ENCODE measurements at places on chromosomes 12 and 14.

- DNase-seq = no peak
Observed at GRCh38 chr14:49886523-49886922, 6.4 kb upstream of the ARF6 start.

DNA sequence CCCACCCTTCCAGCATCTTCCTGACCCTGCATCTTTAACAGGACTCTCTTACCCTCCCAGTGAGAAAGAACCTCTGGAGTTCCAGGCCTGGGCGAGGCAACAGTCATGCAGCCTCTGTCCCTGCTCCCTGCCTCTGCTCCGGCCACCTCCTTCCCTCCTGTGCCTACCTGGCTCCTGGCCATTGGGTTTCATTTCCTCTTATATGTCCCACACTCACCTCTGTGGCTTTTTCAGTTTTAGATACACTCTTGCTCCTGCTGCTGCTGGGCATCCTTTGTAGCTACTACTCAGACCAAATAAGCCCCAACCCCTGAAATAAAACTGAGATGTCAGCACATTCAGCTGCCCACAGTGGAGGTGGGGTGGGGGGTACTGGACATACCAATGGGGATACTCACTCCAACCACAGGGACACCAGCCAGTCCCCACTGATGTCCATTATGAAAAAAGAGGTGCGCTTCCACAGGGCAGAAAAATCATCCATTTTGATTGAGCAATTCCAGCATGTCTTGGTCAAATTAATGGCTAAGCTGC, 99.1 kb upstream of the NRXN3 start:
- DNase-seq = no peak

DNA sequence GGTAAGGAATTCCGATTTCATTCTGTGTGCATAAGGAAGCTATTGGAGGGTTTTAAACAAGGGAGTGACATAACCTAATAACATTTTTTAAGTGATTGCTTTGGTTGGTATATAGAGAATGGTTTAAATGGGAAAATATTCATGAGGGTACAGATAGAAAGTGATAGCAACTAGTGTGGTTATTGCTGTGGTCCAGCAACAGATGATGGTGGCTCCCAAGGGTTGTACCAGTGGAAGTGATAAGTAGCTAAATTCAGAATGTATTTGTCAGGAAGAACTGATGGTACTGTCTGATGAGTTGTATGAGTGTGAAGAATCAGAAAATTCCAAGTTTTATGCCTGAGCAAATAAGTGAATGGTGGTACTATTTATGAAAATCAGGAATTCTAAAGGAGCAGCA, 2.6 kb upstream of the CNOT2 start:
- no peak for DNase-seq

- DNase-seq = no peak
Observed at GRCh38 chr12:10163084-10163483, 8.8 kb downstream of the OLR1 start.

GRCh38 chr12:45349916-45350315, 134.0 kb downstream of the ANO6 start:
- DNase-seq = no peak

GRCh38 chr12:89343127-89343526, 9.2 kb downstream of the DUSP6 start:
- DNase-seq = no peak

GRCh38 chr12:49422114-49422513, 54.9 kb downstream of the SPATS2 start:
- no peak for DNase-seq

GRCh38 chr12:92185052-92185451, 39.4 kb upstream of the BTG1 start:
- DNase-seq = no peak
